ENCODE measurements at places on chromosomes 4 and X.

DNA sequence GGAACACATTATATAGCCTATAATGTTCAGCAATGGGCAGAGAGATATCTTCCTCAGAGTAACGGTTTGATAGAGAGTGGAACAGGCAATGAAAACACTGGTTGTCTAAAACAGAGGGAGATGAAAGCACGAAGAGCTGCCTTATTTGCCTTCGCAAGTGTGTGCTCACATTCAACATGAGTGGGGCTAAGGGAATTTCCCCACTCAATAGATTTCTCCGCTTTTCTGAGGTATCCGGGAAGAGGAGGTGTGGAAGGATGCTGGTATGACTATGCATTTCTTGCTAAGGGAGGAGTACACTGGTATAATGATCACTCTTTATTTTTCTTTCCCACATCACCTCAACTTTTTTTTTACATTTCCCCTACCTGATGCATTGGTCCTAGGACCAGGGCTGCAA is 7.8 kb upstream of the GPR82 start:
- no peak for DNase-seq

- DNase-seq: no peak
Measured at GRCh38 chr4:11494232-11494631, 65.5 kb upstream of the HS3ST1 start.

- no peak for DNase-seq
Measured at GRCh38 chr4:8383451-8384160, 56.9 kb downstream of the ACOX3 start.

DNA sequence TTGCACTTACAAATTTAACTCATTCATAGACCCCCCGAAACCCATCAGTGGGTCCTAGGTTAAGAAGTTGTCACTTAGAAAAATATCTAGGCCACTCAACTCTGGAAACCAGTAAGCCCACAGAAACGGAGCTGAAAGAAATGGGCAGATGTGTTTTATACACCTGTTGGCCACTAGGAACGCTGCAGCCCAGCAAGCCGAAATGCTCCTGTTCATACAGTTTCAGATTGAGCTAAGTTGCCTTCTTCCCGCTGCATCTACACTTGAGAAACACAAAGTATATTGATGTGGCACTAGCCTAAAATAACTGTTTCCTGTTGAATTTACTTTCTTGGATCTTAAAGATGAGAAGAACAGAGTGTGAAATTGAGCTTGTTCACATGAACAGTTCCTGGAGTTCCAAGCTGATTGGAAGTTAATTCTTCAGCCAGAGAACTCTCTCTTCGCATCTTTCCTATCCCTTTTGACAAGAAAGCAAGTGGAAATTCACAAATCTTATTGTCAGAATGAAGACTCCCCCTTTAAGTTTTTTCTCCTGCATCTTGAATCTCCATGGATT is 174.1 kb downstream of the RBMX2 start:
- peak; percentile 6 for DNase-seq

DNA sequence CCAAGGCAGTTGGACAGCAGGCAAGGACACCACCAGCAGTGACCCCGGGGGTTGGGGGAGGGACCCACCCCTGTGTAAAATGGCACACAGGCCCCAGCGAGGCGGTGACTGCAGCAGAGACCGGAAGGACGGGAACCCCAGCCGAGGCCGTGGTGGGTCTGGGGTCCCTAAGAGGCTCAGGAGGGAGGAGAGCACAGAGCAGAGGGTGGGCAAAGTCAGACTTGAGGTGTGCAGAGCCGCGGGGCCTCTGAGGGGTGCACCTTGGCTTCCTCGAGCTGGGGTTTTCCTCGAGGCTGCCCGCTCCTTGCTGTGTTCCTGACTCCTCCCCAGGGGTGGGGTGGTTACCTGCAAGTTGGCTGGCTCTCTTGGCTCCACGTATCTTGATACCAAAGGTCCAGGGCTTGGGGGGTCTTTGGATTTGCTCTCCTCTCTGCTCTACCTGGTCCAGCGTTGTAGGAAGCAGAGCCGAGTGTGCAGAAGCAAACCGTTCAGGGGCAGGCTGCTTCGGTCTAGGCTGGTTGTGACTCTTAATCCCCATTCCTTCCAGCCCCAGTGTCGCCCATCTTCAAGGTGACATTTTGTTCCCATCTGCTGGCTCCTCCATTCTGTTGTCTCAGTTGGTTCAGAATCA is 37.9 kb upstream of the SORCS2 start:
- no peak for DNase-seq

- no peak for DNase-seq
Measured at GRCh38 chr4:137655302-137655701, 123.0 kb upstream of the PCDH18 start.

- DNase-seq: no peak
Measured at GRCh38 chrX:65674204-65674893, 6.9 kb downstream of the MSN start.

GRCh38 chr4:6493658-6494304 is 21.4 kb upstream of the PPP2R2C start:
- no peak for DNase-seq

GRCh38 chr4:157184300-157184699 is 36.2 kb upstream of the GRIA2 start:
- no peak for DNase-seq

GRCh38 chrX:19097553-19098283 is 24.6 kb downstream of the ADGRG2 start:
- no peak for DNase-seq

- no peak for DNase-seq
Measured at GRCh38 chr4:5650040-5650439, 58.3 kb downstream of the EVC2 start.

DNA sequence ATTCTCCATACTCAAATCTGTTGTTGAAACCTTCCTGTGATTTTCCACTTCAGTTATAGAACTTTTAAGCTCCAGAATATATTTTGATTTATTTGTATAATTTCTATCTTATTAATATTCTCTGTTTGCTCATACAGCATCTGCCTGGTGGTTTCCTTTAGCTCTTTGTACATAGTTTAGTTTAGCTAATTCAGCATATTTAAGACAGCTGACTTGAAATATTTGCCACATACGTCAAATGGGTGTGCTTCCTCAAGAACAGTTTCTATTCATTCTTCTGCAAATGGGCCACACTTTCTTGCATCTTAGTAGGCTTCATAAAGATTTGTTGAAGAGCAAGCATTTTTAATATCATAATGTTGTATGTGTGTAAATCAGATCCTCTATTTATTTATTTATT is 101.8 kb downstream of the MAGEC1 start:
- DNase-seq: no peak

DNA sequence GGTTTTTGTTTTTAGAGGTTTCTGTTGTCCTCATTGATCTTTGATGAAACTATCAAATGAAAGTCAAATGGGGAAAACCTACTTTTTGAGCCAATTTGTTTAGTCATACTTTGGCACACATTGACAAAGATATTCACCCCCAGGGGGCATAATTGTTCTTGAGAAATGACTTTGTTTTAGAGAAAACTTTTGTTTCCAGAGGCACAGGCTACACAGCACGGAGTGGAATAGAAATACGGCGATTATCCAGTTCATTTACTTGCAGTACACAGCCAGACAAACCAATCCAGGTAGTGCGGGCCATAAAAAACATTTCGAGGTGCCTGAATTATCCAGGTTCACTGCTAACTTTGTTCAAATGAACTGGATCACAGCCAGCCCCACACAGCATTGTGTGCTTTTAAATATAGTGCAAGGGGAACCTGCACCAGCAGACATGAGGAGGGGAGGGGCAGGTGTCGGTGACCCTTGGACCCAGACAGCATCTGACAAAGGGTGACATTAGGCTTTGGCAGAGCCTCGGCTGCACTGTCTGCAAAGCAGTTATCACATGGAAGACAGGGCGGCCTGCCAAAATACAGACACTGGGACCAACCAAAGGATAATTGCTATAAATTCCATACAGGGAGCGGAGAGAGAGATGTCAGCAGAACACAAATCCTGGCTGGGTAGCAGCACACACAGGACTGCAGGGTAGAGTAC is 179.6 kb upstream of the NOCT start:
- no peak for DNase-seq

DNA sequence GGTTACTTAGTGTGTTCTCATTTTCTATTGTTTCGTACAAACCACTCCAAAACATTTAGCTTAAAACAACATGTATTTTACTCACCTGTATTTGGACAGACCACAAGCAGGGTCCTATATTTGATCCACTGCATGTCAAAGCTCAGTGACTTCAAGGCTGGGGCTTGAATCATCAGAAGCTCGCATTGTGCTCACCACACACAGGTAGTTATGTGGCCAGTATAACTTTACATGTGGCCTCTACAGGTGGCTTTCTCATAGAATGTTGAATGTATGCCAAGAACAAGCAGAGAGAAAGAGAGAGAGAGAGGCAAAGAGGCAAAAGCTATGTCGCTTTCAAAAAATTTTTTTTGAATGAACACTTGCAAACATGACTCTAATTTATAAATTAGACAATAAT is 107.6 kb downstream of the QRFPR start:
- no peak for DNase-seq

DNA sequence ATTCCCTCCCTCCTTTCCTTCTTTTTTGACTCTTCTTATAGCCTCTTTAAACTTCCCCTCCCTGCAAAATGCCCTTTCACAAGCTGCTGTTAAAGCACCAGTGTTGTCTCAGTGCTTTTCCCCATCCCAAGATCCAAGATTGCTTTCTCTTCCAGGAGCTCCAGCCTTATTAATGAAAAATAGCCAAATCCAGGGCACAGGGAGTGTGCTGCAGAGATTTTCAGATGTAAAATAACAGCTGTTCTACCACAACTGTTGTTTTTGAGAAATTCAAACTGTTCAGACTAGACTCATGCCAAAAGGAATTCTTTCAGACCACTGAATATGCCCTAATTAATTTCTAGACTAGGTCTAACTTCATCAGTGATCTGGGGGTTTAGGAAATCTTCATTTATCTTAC is 47.0 kb upstream of the GPC3 start:
- no peak for DNase-seq

- DNase-seq: no peak
Measured at GRCh38 chr4:8938623-8939022, 67.0 kb upstream of the HMX1 start.

DNA sequence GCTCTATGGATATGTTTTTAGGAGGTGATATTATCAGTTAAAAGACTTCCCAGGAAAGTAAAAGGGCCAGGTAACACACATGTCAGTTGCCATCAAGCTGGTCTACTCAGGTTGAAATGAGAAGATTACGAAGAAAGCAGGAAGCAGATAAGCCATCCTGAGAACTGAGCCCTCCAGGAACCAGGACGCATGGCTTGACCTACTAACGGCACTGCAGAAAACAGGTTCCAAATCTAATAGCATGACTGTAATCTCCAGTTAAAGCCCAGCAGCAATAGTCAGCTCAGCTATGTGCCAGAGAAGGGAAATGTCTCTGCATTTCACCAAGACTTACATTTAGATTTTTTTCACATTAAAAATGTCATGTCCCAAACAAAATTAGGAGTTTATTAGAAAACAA is 77.9 kb downstream of the APBB2 start:
- no peak for DNase-seq

GRCh38 chr4:150648123-150648522 is 66.2 kb downstream of the MAB21L2 start:
- DNase-seq: no peak

- no peak for DNase-seq
Measured at GRCh38 chrX:39905538-39905891, 192.2 kb downstream of the BCOR start.

DNA sequence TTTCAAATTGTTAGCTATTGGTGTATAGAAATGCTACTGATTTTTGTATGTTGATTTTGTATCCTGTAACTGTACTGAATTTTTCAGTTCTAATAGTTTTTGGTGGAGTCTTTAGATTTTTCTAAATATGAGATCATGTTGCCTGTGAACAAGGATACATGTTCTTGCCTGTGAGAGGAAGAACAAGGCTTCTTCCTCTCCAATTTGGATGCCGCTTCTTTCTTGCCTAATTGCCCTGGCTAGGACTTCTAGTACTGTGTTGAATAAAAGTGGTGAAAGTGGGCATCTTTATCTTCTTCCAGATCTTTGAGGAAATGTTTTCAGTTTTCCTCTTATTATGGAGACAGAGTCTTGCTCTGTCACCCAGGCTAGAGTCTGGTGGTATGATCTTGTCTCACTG is 16.2 kb upstream of the NAP1L5 start:
- no peak for DNase-seq

GRCh38 chrX:13697455-13697854 is 8.5 kb downstream of the RAB9A start:
- DNase-seq: no peak

- no peak for DNase-seq
Measured at GRCh38 chr4:57287687-57288604, 177.8 kb upstream of the IGFBP7 start.

GRCh38 chr4:107578321-107578720 is 141.7 kb downstream of the PAPSS1 start:
- no peak for DNase-seq

GRCh38 chr4:97468272-97468671 is 675.0 kb downstream of the STPG2 start:
- no peak for DNase-seq

DNA sequence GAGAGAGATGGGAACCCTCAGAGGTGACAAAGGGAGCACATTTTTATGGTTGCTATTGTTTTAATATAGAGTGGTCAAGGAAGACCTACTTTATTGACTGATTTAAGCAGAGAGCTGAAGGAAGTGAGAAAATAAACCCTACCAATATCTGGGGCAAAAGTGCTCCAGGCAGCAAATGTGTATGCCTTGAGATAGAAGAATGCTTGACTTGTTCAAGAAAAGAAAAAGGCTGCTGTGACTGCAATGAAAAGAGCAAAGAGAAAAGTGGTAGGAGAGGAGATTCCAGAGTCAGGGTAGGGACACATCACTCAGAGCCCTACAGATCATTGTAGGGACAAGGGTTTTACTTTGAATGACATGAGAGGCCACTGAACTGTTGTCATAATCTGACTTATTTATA is 26.0 kb downstream of the STAP1 start:
- DNase-seq: no peak

DNA sequence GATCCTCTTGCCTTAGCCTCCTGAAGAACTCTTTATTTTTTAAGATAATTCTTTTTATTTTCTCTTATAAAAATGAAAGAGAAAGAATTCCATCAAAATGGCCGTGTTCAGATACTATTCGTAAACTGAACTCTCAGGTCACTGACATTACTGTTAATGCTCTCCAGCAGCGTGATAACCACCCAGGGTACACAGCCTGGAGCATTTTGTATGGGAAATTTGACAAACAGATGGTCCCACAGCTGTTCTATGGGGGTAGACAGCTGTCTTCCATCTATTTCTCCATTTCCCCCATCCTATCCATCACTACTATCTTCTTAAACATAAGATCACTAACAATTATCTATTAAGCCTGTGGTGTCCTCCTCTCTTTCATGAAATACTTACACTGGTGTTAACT is 47.8 kb downstream of the SYNPO2 start:
- DNase-seq: no peak

GRCh38 chrX:123324625-123325024 is 140.5 kb downstream of the GRIA3 start:
- no peak for DNase-seq

- no peak for DNase-seq
Measured at GRCh38 chr4:86890790-86891189, 1.4 kb downstream of the C4orf36 start.

GRCh38 chr4:176001151-176002006 is 64.3 kb upstream of the WDR17 start:
- peak; percentile 15 for DNase-seq
